ENCODE measurements at places on chromosomes 5 and 9.

DNA sequence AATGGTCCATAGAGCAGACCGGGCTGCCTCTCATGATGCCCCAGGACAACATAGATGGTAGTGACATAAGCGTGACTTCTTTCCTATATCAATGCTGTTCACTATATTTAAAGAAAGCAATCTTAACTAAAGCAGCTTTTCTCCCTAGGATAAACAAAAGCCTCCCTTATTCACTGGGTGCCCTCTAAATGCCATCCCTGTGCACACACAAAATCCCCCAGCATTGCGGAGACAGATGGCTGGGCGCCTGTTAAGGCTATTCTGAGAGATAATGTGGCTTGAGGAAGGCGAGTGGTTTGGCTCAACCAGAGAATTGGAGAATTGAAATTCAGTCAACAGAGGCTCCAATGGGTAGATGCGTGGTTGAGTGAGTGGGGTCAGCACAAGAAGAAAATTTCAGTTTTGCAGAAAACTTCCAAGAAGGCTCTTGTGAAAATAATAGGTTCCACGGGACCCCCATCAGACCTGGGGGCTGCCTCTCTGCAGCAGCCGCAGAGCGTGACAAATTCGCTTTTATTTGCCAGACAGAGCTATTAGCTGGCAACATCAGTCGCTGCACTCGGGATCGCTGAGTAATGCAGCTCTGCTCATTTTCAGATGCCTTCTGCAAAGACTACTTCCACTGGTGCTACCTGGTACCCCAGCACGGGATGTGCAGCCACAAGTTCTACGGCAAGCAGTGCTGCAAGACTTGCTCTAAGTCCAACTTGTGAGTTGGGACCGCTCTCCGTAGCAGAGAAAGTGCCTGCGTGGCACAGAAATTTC is 103.9 kb upstream of the ICE1 start:
- no peak for DNase-seq

DNA sequence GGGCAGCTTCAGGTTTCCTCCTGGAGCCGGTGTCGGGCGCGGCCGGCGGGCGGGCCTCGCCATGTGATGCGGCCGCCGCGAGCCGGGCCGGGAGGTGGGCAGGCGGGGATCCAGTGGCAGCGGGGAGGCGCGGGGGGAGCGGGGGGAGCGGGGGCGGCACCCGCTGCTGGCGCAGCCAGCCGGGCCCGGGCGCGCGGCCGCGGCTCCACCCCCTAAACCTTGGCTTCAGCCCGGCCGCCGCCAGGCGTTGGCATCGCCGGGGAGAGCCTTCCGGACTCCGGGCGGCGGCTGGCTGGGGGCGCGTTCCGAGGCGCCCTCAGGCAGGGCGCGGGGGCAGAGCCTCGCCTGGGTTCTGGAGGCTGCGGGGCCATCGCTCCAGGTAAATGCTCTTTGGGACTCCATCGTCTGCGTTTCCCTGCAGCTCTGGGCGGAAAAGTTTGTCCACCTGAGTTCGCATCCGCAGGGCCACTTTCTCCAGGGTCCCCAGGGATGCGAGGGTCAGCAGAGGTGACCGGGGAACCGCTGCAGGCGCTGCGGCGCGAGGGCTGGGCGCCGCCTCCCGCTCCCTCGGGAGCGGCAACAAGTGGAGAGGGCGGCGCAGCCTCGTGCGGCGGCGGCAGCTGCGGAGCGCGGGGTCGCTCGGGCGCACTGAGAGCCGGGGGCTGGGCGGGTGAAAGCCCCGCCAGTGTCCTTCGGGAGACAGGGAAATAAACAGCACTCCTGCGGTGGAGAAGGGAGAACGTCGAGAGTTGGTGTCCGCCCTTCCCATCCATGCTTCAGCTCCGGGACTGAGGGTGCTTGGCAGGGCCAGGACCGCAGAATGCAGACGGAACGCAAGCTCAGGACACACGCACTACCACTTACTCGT is at the start of gene ARHGEF28:
TSS of gene ARHGEF28 (plus strand) at position 253 of the 868 bp plus-strand sequence. CDS start 58,656 bp downstream, outside the sequence.
- DNase-seq: peak; percentile 41

- DNase-seq: no peak
Measured at GRCh38 chr9:108325406-108325805, 530.4 kb downstream of the ACTL7B start.

GRCh38 chr5:176875783-176876505 is 23.2 kb downstream of the HK3 start:
- no peak for DNase-seq

DNA sequence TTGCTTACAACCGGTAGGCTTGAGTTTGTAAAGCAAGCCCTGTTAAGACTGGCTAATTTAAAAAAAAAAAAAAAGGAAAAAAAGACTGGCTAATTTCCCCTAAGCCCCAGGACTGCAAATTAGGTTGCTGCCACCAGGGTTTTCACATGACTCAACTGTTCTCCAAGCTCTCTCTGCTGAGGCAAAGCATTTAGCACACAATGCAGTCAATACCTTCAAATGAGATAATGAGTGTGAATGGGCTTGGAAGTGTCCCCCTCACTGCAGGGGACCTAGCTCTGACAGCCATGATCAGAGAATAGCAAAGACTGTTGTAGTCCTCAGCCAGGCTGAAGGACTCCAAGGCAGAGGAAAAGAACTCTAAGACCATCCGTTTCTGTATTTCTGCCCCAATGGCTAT is 42.8 kb upstream of the ZSWIM6 start:
- DNase-seq: no peak

DNA sequence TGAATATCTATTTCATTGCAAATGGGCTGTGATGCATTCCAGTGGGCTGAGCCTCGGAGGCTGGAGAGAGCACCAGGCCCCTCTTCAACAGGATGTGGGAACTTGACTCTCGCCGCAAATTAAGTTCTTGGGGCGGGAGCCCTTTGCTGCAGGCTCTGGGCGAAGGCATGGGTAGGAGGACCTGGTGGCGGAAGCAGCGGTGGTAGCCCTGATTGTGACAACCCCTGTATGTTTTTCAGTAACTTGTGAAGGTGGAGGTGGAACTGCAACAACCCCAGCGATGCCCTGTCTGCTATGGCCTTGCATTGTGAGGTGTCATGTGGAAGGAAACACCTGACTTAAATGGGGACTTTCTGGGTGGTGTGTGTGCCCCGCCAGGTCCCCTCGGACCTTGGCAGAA is 9.4 kb downstream of the FYB1 start:
- DNase-seq: peak; percentile 22

DNA sequence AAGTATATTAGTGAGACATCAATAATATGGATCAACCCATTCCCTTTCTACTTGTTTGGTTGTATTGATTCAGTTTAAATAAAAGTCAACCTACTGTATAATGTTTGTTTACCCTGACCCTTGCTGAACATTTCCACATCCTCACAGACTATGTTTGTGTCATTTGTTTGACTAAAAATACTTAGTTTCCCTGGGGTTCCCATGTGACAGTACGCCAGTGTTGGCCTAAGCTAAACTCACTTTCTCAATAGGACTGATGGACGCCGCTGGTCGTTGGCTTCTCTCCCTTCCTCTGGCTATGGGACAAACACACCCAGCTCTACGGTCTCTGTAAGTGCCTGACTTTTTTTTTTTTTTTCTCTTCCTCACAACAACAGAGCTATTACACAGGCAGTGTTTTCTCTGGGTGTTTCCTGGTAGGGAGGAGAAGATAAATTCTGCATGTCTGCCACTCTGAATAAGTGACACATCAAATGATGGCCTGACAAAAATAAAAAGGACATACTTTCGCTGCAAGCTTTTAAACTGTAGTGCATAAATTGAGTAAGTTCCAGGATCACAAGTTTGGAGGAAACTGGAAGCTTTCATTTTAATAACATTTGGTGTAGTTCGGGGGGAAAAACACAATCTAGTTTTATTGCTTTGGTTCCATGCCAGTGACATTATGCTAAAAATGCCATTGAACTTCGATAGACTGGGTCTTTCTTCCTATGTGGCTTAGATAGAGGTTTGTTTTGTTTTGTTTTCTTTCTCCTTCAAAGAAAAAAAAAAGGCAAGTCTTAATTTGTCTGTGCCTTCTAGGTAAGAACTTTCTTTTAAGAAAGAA is 101.0 kb downstream of the CD180 start:
- DNase-seq: no peak

GRCh38 chr9:101711330-101711941 is 27.0 kb downstream of the GRIN3A start:
- no peak for DNase-seq

DNA sequence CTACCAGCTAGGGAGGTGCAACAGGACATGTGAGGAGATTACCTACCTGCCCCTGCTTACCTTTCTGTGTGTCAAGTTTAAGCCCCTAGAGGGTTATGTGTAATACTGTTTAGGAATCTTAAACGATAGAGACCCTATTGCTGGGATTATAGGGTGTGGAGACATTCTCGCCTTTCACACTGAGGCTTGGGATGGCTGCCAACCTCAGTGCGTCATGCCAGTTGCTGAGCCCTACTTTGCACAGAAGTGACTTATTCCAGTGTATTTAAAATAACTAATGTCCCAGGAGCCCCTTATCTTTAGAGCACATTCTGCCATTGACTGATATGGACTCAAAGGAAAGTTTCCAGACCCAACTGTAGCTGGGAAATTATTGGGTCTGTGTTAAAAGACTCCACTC is 76.6 kb upstream of the XPA start:
- no peak for DNase-seq

DNA sequence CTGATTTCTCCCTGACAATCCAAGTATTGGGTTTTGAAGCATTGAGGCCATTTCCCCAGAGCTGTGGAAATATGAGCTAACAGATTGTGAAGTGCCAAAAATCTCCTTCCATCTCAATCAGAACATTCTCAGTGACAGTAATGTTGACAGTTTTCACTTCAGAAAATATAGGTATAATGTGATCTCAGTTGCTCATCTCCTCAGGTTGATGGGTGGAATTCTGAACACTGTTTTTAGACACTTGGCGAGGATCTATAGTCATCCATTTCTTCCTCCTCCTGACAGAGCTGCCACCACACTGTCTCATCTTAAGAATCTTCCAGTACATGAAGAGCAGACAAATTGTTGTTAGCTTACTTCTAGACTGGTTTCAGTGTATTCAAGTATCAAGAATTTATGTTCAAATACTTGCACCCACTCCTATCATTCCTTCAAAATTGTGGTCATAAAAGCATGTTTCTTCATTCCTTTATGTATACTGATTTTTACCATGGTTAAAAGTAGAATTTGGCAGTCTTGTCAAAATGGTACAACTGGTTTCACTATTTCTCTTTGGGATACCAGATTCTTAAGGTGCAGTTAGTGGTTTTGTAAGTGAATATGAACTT is 199.7 kb upstream of the TLE4 start:
- no peak for DNase-seq

GRCh38 chr9:136881691-136882108 is 4.6 kb upstream of the TRAF2 start:
- peak; percentile 72 for DNase-seq

GRCh38 chr5:38267372-38267771 is 9.0 kb downstream of the EGFLAM start:
- no peak for DNase-seq

DNA sequence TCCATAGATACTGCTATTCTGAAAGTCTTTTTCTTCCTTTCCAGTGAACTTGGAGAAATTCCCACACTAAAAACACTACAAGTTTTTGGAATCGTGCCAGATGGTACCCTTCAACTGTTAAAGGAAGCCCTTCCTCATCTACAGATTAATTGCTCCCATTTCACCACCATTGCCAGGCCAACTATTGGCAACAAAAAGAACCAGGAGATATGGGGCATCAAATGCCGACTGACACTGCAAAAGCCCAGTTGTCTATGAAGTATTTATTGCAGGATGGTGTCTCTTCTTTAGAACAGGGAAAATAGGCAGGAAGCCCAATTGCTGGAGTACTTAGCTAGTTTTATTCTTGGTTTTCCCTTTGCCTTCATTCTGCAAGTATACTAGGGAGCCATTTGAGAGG is 29.9 kb downstream of the SKP2 start:
- DNase-seq: no peak

DNA sequence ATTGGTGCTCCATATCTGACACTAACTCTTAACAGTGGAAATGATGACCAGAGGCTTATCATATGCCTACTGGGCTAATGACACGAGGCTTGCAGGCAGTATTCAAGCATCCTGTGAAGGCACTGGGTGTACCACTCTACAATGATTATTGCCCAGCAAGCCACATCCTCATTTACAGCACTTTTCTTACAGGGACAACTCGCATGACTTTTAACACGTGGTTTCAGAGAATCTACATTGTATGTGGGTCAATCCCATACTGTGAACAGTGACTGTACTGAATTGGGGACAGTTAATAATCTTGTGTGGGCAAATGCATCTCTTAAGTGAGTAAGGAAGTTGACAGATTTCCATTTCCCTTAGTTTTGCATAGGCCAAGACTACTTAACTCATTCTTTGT is 260.0 kb downstream of the TRPM3 start:
- no peak for DNase-seq

GRCh38 chr5:172630986-172631385 is 10.1 kb upstream of the NEURL1B start:
- DNase-seq: no peak

DNA sequence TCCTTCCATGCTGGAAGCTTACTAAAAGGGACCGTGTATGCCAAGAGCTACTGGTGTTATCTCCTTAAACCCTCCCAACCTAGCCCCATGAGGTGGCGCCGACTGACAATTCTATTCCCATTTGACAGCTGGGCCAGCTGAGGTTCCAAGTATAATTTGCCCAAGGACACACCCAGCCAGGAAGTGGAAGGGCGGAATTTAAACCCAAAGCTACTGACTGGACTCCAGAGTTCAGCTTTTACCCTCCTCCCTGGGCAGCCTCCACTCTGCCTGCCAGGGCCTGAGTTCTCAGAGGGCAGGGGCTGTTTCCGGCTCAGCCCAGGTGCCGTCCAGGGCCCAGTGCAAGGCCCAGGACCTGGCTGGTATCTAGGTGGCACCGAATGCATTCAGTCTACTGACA is 71.8 kb downstream of the C9orf50 start:
- DNase-seq: no peak

GRCh38 chr9:35490910-35491465 is 1.1 kb downstream of the RUSC2 start:
- no peak for DNase-seq

- no peak for DNase-seq
Measured at GRCh38 chr5:45334939-45335338, 361.2 kb downstream of the HCN1 start.

GRCh38 chr5:126198531-126198930 is 224.7 kb upstream of the GRAMD2B start:
- no peak for DNase-seq

DNA sequence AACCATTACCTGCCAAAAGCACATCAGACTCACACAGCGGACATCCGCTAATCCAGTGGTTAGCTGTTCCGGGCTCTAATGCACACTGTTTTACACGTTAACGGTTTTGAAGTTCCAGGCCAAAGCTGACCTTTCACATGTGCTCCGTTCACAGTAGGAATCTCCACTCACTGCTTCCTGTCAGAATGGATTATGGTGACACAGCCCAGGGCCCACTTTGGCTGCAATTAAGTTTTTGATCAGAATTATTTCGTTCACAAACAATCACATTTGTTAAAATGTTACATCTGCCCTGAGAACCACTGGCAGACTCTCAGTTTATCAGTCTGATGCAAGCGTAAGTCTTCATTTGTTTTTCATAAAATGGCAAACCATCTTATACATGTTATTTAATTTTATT is 30.2 kb upstream of the CATSPER3 start:
- DNase-seq: no peak

DNA sequence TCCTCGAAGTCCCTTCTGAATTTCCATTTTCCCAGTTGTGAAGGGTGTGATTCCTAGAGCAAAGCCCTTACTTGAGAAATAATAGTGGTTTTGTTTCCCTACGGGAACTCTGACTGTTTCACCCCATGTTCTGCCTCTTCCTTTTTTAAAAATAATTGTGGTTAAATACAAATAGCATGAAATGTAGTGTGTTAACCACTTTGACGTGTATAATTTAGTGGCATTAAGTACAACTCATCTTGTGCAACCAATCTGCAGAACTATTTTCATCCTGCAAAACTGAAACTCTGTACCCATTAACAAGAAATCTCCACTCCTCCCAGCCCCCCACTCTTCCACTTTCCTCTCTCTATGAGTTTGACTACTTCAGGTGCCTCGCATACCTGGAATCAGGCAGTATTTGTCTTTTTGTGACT is 35.6 kb upstream of the HAND1 start:
- DNase-seq: no peak
